Brain microvascular endothelial cell (primary cell): ENCODE measurements at places on chromosomes 16 and 17.

DNA sequence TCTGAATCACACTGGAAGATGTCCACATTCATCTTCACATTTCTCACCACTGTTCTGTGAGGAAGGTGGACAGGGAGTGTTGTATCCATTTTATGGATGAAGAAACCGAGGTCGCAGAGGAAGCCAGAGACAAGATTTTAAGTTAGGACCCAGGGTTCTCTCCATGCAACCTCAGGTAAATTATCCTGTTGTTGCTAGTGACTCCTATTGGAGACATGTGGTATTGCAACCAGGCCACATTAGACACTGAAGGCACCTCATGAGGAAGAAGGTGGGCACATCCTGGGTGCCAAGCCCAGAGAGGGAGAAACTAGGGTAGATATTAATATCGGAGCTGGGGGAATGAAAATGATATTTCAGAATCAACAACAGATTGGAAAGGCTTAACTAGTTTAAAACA is 8.5 kb upstream of the WNT9B start:
- DNase-seq, result no peak

- peak; percentile 14 for DNase-seq
Observed at GRCh38 chr16:23174622-23175021, 7.9 kb upstream of the SCNN1G start.

DNA sequence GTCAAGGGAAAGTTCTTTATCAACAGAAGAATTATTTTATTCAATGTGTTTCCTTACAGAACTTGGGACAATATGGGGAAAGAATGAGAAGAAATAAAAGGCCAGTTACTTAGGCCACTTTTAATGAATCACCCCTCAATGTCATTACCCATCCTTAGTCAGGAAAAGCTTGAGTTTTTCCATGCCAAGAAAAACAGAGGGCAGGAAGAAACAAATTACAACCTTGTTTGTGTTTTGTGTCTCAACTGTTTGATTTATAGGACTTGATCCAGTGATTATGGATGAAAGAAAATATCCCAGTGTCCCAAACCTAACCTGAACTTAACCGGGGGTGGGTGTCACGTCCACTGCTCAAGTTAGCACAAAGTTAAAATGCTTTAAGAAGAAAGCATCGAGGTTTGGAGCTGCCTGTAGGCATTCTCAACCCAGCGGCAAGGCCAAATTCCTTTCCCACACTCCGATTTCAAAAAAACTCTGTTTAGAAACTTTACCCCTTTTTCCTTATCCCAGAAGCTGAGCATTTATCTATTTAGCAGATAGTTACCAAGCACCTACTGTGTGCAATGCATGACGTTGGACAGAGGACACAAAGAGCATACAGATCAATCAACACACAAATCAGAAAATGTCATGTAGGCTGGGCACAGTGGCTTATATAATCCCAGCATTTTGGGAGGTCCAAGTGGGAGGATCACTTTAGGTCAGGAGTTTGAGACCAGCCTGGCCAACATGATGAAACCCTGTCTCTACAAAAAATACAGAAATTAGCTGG is 14.0 kb upstream of the CYB5B start:
- peak; percentile 32 for DNase-seq

DNA sequence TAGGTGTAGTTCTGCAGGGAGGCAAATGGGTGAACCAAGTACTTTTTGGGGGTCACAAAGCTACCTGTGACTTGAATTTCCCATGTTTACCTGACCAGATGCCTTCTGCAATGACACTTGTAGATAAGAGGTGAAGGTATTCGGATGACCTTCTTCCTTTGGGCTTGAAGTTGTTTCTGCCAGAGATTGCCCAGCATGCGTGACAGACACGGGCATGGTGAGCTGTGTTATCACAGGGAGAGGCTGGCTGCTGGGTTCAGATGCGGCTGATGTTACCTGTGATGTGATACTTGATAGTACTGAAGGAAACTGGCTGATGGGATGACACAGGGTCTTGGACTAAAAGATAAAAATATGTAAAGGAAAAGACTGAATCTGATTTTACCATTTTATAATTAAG is 14.1 kb downstream of the PKD1L3 start:
- no peak for DNase-seq

DNA sequence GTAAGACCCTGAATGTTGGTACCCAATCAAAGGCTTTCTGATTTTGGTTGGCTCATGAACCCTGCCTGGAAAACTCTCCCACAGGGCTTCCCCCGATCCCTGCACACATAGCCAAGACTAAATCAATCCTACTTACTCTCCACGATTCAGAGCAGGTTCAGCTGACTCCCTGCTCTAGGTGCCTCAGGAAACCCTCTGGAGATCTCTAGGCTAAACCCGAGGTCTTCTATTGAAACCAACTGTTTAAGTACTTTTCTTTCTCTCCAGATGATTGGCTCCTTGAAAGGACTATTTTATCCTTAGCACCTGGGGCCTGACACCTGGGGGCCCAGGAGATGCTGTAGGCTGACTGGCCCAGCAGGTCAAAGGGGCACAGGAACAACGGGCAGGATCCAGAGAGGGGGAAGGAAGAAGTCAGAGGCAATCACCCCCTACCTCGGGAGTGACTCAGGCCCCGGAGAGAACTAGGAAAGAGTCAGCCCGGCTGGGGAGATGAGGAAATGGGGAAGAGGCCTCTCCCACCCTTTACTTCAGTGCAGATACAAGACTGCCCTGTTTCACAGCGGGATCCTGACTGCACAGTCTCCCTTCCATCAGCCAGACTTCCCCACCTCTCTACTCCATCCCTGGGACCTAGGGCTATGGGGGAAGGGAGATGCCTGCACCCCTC is 2.0 kb downstream of the TBC1D10B start:
- peak; percentile 52 for DNase-seq

DNA sequence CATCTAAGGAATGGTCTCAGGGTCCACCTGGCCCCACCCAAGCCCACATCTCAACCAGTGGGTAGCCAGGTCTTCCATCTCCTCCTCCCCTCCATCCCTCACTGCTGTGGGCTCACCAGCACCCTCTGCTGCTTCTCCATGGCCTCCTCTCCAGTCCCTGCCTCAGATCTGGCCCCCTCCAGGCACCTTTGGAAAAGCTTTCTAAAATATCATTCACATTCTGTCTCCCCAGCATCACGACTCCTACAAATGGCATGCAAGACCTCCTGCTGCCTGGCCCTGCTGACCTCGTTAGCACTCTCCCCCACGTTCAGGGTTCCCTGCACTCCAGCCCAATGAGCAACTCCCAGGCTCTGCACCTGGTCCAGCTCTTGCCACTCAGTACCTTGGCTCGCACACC is 13.7 kb downstream of the GLP2R start:
- no peak for DNase-seq

DNA sequence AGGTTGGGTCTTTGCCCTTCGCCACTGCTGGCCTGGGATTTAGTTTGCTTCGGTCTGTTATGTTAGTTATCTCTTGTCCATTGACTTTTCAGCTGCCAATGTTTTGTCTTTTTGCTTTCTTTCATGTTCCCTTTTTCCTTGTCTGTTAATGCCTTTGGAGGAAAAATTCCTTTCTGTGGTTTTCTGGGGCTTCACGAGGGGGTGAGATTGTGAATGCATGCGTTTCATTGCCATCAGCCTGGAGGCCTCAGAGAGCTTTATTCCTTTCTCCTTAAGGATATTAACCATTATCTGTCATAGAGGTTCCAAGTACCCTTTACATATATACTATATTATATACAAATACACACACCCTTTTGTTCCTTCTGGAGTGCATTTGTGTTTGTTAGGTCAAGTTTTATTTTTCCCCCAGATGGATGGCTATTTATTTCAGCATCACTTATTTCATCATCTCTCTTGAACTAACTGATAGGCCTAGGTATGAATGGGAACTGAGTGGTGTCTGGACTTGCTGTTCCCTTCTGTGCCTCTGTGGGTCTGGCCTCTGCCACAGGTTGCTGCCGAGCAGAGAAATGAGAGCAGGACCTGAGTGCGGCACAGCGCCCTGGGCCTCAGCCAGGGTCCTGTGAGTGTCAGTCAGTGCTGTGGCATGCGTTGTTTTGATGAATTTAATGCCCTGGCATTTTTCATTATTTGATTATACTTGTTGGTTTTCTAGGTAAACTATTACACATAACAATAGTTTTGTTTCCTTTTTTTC is 193.4 kb downstream of the LGALS9B start:
- no peak for DNase-seq

DNA sequence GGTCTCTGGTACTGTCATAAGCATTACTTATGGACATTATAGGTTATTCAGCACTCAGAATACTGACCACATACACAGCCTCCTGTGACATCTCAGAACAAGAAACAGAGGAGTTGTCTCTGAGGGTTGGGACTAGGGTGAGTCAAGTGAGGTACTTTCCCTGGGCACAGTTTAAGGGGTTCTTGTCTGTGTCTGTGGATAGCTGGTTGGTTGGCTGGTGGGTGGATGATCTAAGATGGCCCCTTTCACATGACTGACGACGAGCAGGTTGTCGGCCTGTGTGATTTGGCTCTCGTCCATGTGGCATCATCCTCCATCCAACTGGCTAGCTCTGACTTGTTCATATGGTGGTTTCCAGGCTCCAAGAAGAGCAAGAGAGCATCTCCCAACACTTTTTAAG is 163.9 kb downstream of the PRKCB start:
- DNase-seq, result no peak

DNA sequence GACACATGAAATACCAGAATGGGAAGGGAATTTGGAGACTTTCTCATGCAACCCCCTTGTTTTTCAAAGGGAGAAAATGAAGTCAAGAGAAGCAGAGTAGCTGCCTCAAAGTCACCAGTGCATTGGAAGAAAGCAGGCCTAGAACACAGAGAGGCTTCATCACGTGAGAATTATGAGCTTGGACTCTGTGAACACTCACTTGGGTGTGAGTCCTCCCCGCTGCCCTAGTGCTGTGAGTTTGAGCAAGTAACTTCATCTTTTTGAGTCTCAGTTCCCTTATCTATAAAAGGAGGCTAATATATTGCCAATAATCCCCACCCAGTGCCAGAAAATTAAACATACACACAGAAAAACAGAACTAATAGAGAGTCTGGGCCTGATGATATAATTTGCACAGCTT is 315.8 kb downstream of the XYLT1 start:
- DNase-seq, result no peak

DNA sequence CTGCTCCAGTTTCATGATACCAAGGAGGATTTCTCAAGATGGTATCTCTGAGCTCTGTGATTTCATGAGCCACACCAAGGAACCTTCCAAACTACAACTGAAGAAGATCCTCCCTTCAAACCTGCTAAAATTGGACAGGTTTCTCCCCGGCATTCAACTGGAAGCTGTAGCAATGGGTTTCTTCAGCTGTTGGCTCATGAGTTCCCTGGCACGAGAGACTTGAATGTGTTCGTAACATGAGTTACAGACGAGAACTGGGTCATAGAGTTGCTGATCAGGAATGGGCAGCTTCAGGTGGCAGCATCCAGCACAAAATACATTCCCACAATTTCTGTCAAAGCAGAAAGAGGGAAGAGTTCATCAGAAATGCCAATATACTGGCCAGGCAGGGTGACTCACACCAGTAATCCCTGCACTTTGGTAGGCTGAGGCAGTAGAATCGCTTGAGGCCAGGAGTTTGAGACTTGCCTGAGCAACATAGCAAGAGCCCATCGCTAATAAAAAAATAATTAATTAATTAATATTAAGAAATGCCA is 3.4 kb upstream of the HSF5 start:
- no peak for DNase-seq

- DNase-seq, result no peak
Observed at GRCh38 chr17:80125656-80126448, 21.1 kb downstream of the EIF4A3 start.

GRCh38 chr16:56825826-56826225 is 39.2 kb upstream of the SLC12A3 start:
- no peak for DNase-seq

- no peak for DNase-seq
Observed at GRCh38 chr17:48556229-48556575, 11.3 kb upstream of the HOXB2 start.

DNA sequence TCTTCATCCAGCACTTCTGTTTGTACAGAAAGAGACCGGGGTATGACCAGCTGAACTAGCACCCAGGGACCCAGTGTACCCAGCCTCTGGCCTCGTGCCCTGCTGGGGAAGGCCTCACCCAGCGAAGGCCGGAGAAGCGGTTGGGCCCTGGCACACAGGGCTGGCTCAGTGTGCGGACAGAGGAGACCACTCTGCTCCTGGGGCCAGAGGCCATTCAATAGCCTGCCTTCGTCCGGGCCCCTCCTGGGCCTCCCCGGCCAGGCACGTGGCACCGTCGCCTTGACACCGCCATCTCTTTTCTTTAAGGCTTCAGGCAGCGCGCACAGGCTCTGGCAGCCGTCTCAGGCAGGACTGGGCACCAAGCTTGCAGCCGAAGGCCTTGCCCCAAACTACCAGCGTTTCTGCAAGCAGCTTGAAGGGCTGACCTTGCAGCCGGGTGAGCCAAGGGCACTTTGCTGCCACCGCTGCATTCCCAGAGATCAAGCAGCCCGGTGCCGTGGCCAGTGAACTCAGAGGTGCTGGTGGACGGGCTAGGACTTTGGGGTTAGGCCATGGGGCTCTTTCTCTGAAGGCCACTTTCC is 8.0 kb downstream of the TAX1BP3 start:
- DNase-seq, result no peak

DNA sequence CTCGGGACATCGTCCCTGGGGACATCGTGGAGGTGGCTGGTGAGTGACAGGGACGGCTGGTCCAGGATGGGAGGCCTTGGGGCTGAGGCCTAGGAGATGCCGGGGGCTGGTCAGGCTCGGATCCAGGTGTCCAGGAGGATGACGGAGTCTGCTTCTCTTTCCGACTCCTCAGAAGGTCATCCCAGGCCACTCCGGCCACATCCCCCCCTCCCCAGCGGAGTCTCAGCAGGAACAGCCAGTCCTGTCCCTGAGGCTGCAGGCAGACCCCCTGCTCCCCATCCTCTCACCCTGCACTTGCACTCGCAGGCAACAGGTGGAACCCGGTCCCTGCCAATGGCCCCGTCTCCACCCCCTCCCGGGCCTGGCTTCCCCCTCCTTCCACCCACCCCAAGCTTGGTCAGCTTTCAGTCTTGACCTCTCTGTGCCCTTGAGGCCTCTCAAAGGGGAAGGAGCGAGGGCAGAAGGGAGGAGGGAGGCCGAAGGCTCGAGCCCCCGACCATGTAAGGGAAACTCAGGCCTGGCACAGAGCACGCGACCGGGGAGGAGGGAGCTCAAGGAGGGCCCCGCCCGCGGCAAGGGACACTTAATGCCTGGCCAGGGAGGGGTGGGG is 4.4 kb downstream of the ATP2A1 start:
- no peak for DNase-seq

DNA sequence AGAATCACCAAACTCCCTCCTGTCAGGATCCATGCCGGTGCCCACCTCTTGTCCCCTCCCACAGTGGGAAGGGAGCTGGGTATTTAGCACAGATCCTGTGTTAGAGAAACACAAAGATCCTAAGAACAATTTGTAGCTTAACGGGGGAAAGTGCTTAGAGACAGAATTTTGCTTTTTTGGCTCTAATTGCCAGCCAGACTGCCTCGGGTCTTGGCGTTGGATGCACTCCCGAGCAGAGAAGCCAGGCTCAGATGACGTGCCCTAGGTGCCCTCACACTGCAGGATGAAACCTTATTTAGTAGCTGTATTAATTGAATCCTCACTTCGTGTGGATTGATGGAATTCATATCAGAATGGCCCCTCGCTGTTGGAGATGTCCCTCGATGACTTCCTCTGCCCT is 22.5 kb upstream of the MAF start:
- DNase-seq, result no peak

GRCh38 chr17:51643702-51644490 is 383.6 kb downstream of the UTP18 start:
- DNase-seq, result no peak

- no peak for DNase-seq
Observed at GRCh38 chr16:67652578-67653127, 7.4 kb downstream of the ACD start.
